ENCODE measurements at places on chromosomes 3 and 15.

GRCh38 chr15:62059108-62059815 is 985 bp downstream of the VPS13C start:
- no peak for DNase-seq

- DNase-seq = no peak
Observed at GRCh38 chr15:101844916-101845315, 32.9 kb downstream of the OR4F15 start.

DNA sequence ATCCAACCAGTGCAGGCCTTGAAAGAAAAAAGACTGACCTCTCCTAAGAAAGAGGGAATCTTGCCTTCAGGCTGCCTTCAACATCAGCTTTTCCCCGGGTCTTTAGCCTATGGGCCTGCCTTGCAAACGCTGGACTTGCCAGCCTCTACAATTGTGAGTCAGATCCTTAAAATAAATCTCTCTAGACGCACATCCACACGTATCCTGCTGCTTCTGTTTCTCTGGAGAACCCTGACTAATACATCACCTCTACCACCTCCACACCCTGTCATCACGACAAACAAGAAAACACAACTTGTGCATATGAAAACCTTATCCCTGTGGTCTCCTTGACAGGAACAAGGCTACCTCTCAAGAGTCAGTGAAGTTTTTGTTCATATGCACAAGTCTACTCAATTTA is 11.8 kb downstream of the CYFIP1 start:
- DNase-seq = no peak

DNA sequence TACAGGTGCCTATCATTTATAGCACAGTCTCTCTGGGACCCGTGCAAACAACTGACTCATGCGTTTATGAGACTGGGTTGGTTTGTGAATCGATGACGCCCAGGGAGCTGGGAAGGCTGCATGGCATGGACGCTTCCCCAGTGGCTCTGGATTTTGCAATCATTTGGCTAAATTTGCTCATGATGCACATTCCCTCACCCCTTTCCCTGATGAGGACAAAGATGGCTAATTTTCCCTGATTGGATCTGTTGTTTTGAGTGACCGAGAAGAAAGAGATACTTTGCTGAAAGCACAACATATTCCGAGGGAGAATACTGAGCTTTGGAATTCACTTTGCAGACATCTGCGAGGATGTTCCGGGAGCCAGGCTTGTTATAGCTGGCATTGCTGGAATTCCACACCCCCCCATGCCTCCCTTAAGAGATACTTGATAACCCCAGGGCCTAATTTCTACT is 51.1 kb downstream of the CGNL1 start:
- DNase-seq = no peak

DNA sequence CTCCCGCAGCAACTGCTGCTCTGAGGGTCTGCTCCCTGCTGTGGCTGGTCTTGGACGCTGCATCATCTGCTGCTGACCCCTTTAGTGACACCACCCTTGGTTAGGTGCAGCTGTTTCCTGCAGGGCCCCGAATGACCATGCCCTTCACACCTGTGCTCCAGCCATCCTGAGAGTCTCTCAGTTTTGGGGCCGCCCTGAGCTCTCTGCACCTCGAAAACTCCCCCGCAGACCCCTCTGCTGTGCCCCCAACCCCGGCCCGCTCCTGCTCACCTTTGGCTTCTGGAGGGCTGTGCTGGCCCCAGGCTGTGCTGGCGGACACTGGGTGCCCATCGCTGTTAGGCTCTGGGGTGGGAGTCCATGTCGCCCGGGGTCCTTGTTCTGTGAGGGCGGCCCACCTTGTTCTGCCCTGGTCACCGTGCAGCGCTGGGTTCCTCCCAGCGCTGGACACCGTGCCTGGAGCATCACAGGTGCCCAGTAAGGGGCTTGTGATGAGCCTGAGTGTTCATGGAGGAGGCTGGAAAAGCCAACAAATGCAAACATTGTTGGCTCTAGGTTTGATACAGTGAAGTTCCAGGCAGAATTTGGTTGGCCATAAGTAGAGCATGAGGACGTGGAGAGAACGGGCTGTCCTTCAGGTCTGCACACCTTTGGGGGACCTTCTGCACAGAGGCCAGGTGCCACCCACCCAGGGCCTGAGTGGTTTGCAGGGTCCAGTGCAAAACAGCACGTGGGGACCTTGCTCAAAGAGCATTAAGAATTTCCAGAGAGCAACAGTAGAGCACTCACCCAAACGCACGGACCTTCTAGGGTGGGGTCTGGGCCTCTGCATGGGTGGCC is 12.3 kb downstream of the ABTB1 start:
- DNase-seq = no peak

DNA sequence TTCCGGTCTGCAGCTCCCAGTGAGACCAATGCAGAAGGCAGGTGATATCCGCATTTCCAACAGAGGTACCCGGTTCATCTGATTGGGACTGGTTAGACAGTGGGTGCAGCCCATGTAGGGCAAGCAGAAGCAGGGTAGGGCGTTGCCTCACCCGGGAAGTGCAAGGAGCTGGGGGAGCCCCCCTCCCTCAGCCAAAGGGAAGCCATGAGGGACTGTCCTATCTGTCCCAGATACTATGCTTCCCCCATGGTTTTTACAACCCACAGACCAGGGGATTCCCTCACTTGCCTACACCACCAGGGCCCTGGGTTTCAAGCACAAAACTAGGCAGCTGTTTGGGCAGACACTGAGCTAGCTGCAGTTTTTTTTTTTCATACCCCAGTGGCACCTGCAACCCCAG is 71.8 kb downstream of the CPNE4 start:
- no peak for DNase-seq

GRCh38 chr3:14154895-14155440 is 23.4 kb downstream of the XPC start:
- DNase-seq = no peak

DNA sequence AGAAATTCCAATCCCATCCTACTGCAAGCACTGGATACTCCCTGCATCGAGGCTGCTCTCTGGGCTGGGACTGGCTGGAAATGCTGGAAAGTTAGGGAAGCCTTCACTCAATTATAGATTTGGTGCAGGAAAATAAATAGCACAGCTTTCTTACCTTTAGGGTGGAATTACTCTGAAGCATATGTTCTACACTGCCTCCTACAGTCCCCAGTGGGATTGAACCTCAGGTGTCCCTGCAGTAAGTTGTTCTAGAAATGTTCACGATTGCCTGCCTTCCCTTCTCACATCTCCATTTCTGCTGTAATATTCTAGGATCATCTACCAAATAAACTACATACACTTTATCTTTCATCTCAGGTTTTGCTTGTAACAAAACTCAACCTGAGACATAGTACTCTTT is 536.7 kb upstream of the LMCD1 start:
- DNase-seq = no peak

DNA sequence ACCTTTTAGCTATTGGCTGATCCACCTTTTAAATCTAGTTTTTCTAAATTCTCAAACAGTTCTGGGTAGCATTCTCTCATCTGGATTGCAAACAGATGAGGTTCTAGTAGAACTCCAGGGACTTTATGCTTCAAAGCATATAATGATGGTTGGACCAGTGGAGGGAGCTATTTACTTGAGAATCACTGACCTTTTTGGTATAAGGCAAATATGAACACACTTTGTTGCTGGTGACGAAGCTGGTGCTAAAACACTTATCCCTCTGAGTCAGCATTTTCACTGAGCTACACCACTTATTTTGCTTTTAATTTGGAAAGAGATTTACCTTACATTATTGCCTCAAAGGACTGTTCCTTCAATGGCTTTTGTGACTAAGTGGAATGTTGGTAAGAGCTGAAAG is 58.6 kb upstream of the SLITRK3 start:
- DNase-seq = no peak

GRCh38 chr3:187777331-187777941 is 32.2 kb upstream of the BCL6 start:
- DNase-seq = no peak

- peak; percentile 15 for DNase-seq
Observed at GRCh38 chr3:58154626-58155449, 55.9 kb downstream of the DNASE1L3 start.

DNA sequence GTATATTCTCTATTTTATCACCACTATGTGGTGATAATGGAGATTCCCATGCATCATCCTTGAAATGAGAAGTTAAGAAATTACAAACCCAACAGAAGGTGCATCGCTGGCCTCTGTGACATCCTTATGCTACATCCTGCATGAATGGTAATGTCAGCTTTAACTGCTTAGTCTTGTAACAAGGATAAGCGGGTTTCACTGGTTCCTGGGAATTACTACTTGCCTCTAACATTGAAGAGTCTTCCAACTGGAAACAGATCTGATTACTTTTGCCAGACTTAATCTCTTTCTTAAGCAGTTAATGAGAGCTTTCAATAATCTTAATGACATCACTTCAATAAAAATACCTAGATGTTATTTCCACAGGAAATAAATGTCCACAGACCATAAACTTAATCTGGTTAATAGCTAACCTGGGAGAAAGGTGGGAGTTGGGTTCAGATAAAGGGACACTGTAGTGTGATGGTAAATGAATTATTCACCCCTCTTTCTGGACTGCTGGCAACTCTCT is 44.0 kb downstream of the FMN1 start:
- no peak for DNase-seq

GRCh38 chr15:74322558-74323180 is 44.8 kb downstream of the CYP11A1 start:
- peak; percentile 49 for DNase-seq

GRCh38 chr15:64842986-64843561 is 1.4 kb downstream of the PLEKHO2 start:
- no peak for DNase-seq

DNA sequence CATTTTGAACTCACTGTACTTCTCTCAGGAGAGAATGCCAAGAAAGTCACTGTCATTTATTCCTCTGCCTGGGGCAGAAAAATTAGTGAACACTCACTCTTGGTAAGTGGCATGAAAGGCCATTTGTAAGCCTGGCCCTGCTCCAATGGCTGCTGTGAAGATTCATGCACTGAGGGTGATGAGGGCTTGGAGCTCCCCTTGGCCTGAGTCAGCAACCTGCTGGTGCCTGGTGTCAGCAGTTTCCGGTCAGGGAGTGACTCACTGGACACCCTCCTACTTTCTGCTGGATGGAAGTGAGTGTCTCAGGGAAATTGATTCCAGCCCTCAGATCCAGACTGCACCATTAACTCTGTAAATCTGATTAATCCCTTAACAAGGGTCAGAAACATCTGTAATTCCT is 37.6 kb downstream of the TRA2B start:
- no peak for DNase-seq

Measured in NCI-H1092 (cell line).